ENCODE measurements at places on chromosomes 7 and 10.
A peak's percentile ranks its signal among the peaks of the same experiment; 100 is the strongest.

DNA sequence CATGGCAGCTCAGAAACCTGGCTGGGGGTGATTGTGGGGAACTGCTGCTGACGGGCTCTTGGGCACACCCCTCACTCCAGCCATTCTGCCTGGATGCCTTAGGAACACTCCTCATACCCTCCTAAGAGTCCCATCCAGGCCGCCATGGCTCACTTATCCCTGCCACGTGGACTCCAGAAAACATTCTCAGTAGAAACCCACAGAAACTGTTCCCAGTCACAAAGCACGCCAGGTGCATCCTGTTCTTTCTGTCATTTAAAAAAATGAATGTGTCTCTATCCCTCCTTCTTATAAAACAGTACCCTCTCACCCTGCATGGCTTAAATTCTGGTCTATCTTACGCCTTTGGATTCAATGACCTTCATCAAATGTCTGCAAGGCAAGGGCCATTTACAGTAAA lies 177.7 kb downstream of the CUX1 start:
- DNase-seq: no peak

DNA sequence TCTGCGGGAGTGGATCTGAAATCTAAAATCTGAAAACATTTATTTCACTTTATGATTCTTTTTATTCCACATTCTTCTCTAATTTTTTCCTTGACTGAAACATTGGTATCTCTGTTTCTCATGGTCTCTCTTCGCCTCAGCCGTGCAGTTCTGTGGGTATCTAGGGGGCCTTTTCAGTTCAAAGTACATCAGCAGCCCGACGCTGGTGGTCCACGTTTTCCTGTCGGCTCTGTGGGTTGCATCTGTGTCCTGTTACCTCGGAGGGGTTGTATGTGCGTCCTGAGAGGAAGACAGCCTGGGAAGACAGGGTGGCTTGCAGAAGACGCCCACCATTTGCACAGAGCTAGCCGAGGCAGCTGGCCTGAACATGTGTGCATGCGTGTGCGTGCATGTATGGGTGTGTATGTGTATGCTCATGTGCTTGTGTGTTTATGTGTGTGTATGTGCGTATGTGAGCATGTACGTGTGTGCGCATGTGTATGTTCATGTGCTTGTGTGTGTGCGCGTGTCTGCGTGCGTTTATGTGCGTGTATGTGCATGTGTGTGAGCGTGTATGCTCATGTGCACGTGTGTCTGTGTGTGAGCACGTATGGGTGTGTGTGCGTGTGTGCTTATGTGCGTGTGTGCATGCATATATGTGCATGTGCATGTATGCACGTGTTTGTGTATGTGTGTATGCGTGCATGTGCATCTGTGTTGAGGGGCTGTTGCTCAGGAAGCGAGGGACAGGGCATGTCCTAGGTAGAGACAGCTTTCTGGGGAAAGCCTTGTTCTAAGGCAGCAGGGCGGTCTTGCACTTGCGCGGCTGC lies 211.8 kb downstream of the ADARB2 start:
- no peak for DNase-seq

- DNase-seq: no peak
These were observed 15.7 kb downstream of the MMD2 start for GRCh38 chr7:4943297-4943696.

GRCh38 chr10:58240531-58240930 lies 27.2 kb downstream of the IPMK start:
- DNase-seq: no peak

- DNase-seq: peak; percentile 43
These were observed 11.3 kb downstream of the C10orf105 start for GRCh38 chr10:71708301-71708703.

- DNase-seq: no peak
These were observed 6.1 kb upstream of the DEPP1 start for GRCh38 chr10:44984671-44985101.

DNA sequence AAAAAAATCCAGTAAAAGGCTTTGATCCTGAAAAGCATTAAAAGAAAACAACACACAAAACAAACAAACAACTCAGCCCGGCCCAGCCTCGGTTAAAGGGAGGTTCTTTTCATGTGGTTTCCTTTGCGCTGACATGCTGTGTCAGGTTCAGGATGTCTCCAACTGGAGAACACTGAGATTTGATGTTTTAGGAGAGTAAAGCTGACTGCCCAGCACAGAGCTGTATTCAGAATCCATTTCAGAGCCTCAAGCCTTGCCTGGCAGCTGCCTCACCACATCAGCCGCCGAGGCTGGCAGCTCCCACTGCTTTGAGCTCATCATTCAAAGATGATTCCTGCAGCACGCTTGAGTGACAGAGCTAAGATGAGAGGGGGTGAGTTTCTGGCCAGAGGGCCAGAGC lies 205.8 kb upstream of the LYZL1 start:
- no peak for DNase-seq

- DNase-seq: peak; percentile 14
These were observed 170.1 kb upstream of the SEMA3A start for GRCh38 chr7:84364708-84365107.

DNA sequence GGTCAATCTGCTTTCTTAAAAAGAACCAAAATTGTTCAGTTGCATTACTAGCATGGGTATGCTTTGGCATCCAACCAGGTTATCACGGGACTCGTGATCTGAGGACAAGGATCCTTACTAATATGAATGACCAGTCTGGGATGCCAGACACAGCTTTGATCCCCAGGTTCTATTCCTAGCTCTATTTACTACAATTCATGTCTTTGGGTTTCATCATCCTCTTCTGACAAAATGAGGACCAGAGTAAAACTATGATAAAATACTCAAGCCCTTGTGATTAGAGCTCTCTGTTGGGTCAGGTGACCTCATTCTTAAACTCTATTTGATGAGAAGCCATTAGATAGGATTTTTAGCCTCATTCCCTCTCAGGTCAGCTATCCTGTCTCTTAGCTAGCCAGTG lies 119.8 kb downstream of the SLC25A13 start:
- DNase-seq: no peak

DNA sequence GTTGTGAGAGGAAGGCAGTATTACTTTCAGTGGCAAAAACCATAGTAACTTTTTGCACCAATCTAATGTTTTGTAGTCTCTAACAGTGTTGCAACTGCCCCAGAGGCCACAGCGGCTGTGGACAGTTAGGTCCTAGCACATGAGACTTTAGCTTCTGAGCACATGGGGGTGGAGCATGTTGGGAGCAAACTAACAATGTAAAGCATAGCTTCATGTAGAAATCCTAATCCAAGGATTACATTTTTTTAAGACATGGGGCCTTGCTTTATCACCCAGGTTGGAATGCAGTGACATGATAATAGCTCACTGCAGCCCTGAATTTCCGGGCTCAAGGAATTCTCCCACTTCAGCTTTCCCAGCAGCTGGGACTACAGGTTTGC lies 49.0 kb downstream of the LAMB1 start:
- no peak for DNase-seq

DNA sequence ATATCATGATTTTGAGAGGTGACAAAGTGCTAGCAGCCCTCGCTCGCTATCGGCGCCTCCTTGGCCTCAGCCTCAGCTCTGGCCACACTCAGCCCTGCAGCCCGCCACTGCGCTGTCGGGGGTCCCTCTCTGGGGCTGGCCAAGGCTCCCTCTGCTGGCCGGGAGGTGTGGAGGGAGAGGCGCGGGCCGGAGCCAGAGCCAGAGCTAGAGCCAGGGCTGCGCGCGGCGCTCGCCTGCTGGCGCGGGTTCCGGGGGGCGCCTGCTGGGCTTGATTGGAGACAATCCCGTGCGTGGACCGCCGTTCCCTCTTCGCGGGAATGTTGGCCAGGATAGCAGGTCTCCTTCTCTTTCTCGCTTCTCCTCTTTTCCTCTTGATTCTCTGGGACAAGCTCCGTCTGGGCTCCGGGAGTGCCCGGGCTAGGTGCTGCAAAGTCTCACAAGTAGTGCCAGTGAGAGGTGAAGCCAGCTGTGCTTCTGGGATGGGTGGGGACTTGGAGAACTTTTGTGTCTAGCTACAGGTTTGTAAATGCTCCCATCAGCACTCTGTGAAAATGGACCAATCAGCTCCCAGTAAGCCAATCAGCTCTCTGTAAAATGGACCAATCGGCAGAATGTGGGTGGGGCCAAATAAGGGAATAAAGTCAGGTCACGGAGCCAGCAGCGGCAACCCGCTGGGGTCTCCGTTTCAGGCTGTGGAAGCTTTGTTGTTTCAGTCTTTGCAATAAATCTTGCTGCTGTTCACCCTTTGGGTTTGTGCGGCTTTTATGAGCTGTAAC lies 43.4 kb upstream of the ELMO1 start:
- no peak for DNase-seq

DNA sequence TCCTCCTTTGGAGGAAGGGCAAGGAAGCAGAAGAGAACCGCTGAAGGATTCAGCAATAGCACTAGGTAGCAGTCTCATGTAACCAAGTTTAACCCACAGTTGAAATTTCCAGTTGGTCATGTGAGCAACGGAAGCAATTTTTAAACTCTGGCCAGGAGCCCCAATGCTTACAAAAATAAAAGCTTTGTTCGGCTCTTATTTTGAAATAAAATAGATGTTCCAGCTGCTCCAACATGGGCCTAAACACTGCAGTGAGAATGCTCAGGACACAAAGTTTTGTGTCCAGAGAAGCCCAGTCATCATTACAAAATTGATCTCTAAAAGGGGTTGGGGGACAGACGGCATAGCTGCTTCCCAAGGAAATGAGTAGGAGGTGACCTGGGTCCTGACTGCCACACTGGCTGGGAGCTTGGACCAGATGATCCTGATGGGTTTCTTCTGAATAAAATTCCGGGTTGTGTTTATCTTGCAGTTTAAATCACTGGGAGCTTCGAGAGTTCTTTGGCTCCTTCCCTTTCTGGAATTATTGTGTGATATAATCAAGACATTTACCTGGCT lies 452 bp upstream of the TMEM140 start:
- peak; percentile 63 for DNase-seq

DNA sequence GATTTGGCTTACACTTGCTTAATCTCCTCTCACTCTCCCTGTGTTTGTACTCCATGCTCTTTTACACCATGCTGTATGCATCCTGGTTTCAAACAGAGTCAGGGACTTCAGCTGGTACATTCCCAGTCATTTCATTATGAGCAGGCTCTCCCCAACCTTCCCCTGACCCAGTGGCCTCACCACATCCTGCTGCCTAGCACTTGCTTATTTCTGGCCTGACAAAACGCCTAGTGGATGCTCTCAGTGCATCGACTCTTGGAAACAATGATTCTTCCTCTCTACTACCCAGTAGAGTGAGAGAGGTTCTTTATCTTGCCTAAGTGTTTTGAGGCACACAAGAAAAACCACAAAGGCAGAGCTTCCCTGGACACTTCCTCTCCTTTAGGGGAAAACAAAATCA lies 63.4 kb downstream of the CAV1 start:
- peak; percentile 74 for DNase-seq

- DNase-seq: no peak
These were observed 1454.8 kb upstream of the LRRTM3 start for GRCh38 chr10:65470986-65471385.

- DNase-seq: peak; percentile 50
These were observed 22.9 kb downstream of the CDK6 start for GRCh38 chr7:92813390-92814024.

DNA sequence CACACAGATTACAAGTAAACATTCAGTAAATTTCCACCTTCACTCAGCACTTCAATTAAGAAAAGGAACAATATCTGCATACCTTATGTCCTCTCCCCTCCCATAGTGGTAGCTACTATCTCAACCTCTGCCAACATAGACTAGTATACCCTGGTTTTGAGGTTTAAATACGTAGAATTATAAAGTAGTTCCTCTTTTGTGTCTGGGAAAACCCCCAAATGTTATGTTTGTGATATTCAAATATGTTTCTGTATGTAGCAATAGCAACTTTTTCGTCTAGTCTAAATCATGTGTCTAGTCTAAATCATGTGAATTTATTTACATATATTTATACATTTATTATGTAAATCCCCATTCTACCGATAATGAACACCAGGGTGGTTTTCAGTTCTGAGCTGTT lies 13.2 kb upstream of the CAMK2B start:
- no peak for DNase-seq

DNA sequence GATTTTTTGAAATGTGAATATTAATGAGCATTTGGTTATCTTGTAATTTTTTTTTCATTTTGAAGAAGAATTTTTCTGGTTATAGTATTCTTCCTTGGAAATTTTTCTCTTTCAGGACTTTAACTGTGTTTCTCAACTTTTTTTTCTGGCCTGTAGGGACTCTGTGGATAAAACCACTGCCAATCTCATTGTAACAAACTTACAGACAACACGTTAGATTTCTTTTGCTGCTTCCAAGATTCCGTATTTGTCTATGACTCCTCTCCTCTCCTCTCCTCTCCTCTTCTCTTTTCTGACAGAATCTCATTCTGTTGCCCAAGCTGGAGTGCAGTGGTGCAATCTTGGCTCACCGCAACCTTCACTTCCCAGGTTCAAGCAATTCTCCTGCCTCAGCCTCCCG lies 19.4 kb upstream of the ZNF92 start:
- DNase-seq: no peak

DNA sequence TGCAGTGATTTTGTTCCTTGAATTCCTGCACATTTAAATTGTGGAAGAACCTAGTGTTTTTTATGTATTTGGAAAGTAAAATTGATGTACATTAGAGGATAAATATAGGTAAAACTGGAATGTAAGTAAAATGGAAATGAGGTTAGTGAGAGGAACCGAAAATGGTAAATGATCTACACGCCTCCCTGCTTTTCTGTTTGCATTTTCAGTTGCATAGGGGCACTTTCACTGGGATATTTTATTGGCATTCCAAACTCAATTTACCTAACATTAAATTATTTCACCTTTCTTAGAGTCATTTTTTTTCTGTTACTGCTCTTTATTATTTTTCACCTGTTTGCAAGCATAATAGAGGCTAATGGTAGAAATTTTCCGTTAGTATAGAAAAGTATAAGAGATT lies 8.0 kb downstream of the CDK13 start:
- no peak for DNase-seq

DNA sequence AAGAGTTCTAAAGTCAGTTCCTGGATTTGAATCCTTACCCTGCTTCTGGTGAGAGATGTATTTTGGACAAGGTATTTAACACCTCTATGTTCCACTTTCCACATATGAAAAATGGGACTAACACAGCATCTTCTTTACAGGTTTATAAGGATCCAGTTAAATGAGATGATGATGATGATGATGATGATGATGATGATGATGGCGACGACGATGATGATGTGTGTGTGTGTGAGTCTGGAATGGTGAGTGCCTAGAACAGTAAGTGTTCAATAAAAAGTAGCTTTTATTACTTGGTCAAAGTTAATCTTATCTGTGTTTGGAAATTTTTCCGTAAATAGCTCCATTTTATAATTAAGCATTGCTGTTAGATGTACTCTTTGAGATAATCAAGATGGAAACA lies 248.3 kb upstream of the SLC26A5 start:
- DNase-seq: no peak

All from cardiac fibroblast (primary cell).